ENCODE measurements at places on chromosomes 12 and 14.
A peak's percentile ranks its signal among the peaks of the same experiment; 100 is the strongest.

DNA sequence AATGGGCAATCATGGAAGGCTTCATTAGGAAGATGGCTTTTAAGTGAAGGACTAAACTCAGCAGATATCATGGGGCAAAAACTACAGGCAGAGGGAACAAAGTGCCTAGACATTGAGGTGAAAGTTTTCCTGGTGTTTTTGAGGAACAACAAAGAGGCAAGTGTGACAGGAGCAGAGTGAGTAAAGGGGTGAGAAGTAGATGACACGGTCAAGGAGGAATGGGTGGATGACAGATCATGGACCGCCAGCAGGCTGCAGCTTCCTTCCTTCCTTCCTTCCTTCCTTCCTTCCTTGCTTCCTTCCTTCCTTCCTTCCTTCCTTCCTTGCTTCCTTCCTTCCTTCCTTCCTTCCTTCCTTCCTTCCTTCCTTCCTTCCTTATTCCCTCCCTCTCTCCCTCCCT lies 108.3 kb downstream of the TRHDE start:
- DNase-seq: no peak

DNA sequence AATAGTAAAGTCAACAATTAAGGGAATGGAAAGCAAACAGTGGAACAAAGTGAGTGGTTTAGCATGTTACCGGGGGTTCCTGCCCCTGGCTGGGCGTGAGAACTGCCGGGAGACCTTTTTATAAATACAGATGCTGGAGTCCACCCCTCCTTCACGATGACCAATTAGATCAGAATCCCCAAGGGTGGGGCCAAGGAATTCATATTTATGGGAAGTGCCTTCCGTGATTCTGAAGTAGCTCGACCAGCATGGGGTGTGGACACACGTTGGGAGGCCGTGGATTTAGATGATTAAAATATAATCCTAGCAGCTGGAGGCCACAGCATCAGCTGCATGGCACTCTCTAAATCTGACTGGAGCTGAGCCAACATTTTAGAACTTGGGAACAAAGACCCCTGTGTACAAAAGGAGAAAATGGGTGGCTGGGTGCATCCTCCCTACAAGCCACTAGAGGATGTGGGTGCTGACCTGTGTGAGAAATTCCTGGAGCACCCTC lies 87.9 kb downstream of the SRRM4 start:
- no peak for DNase-seq

DNA sequence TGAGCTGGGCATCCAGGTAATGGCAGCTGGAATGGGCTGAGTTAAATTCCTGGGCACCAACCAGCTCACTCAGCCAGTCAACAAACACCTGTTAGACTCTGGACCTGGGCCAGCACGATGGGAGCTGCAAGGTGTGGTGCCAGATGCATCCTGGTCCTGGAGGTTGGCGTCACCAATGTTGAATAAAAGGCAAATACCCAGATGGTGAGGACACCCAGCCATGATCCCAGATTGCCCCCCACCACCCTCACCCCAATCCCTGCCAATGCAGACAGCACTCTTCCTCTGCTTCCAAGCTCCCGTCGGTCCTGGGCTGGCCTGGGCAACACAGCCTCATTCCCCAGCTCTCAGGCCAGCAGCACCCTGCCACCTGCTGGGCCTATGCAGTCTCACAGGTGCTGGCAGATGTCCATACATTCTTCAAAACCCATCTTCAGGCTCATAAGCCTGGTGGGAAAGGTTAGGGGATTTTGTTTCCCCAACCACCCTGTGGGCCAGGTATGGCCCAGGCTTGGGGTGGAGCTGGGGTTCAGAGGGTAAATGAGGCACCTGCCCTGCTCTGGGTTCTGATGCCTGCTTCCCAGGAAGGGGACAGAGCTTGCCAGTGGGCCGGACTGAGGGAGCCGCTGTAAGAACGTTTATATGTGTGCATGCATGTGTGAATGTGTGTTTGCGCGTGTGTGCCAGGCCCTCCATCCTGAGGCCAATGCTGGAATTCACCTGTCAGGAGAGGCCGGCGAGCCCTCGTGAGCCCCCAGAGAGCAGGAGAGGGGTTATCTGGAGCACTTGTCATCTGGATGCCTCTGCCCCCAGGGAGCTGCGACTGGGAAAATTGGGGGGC lies 58.0 kb downstream of the LGMN start:
- DNase-seq: peak; percentile 47

- no peak for DNase-seq
Measured at GRCh38 chr14:106790189-106791036, 1264.0 kb downstream of the TMEM121 start.

GRCh38 chr12:124370384-124370783 lies 75.5 kb downstream of the RFLNA start:
- no peak for DNase-seq

DNA sequence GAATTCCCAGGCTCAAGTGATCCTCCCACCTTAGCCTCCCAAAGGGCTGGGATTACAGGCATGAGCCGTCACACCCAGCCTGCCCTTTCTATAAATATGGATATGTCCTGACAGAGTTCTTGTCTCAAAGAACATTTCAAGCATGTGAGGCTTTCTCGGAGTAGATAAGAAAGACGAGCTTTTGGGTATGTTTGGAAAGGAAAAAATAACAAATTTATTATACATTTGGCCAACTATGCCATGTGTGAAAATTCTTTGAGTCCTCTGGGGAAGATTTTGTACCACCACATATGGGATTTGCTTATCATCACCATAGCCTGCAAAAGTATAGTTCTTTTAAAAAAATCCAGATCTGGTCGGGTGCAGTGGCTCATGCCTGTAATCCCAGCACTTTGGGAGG lies 23.7 kb upstream of the MYBPC1 start:
- peak; percentile 2 for DNase-seq

- peak; percentile 44 for DNase-seq
Measured at GRCh38 chr12:121132601-121133481, at the start of gene P2RX7. Gene P2RX7, plus strand, starts transcription at chr12:121132876. Its CDS starts 95 bp downstream, at chr12:121132971.

GRCh38 chr12:107145397-107145796 lies 52.0 kb upstream of the CRY1 start:
- no peak for DNase-seq
